Mononuclear cell (primary cell): ENCODE measurements at places on chromosomes 2 and 18. TPM values are rescaled to one million over a fixed set of nuclear protein-coding genes. Genes with fewer than 3 reads are reported as not detected.

The UGT1A3 gene
- not detected for total RNA-seq

The YES1 gene
- total RNA-seq, result 53.4 TPM

The STPG4 gene
- total RNA-seq, result 1.2 TPM

The ALLC gene
- total RNA-seq, result not detected

The CREG2 gene
- total RNA-seq, result not detected

The TMEM247 gene
- total RNA-seq, result not detected

The IL18RAP gene
- total RNA-seq, result 33.5 TPM

The FBXO15 gene
- total RNA-seq, result 0.63 TPM

The PKP4 gene
- total RNA-seq, result 7.9 TPM

The DNER gene
- total RNA-seq, result 0.21 TPM

The DSC2 gene
- 8.1 TPM for total RNA-seq

The SCYGR7 gene
- total RNA-seq, result not detected

The ABCG8 gene
- not detected for total RNA-seq

The HOXD4 gene
- 0.21 TPM for total RNA-seq

The ITGA4 gene
- 138 TPM for total RNA-seq

The AQP12A gene
- total RNA-seq, result not detected

The MAP3K19 gene
- not detected for total RNA-seq

The IGFBP5 gene
- total RNA-seq, result 0.21 TPM

The CYS1 gene
- total RNA-seq, result 0.10 TPM

The GALNT5 gene
- under 0.01 TPM for total RNA-seq

The RAB12 gene
- 35.7 TPM for total RNA-seq

The VWC2L gene
- under 0.01 TPM for total RNA-seq

The RPE gene
- 17.9 TPM for total RNA-seq

The TCF23 gene
- not detected for total RNA-seq

The IL36RN gene
- total RNA-seq, result not detected

The UBE2E3 gene
- 28.9 TPM for total RNA-seq

The PLGLB1 gene
- 2.7 TPM for total RNA-seq

The FNDC4 gene
- total RNA-seq, result 0.10 TPM

The DUSP2 gene
- total RNA-seq, result 891 TPM

The PARD3B gene
- total RNA-seq, result 0.94 TPM

The THAP4 gene
- 27.0 TPM for total RNA-seq

The FAM237A gene
- not detected for total RNA-seq

The REG3G gene
- total RNA-seq, result not detected

The PRSS56 gene
- total RNA-seq, result not detected

The SAG gene
- 0.21 TPM for total RNA-seq

The CGREF1 gene
- total RNA-seq, result 0.10 TPM

The CDC42EP3 gene
- total RNA-seq, result 79.9 TPM

The CXCR1 gene
- 0.10 TPM for total RNA-seq

The ZSWIM2 gene
- total RNA-seq, result not detected

The IL1RN gene
- 203 TPM for total RNA-seq

The NRP2 gene
- 7.5 TPM for total RNA-seq

The STARD6 gene
- not detected for total RNA-seq

The PFN4 gene
- total RNA-seq, result not detected

The IL37 gene
- not detected for total RNA-seq

The SKA1 gene
- 0.73 TPM for total RNA-seq

The PLCL1 gene
- total RNA-seq, result 23.4 TPM

The TMEM169 gene
- total RNA-seq, result 0.42 TPM

The UGT1A10 gene
- not detected for total RNA-seq

The MSGN1 gene
- not detected for total RNA-seq

The POTEF gene
- not detected for total RNA-seq

The IGFBP2 gene
- 0.52 TPM for total RNA-seq

The C1QL2 gene
- not detected for total RNA-seq

The KIF5C gene
- 4.4 TPM for total RNA-seq

The GCA gene
- total RNA-seq, result 18.2 TPM

The IL36G gene
- total RNA-seq, result not detected

The FASTKD1 gene
- 8.1 TPM for total RNA-seq

The PROKR1 gene
- total RNA-seq, result under 0.01 TPM

The HOXD13 gene
- not detected for total RNA-seq

The IL36A gene
- not detected for total RNA-seq
